ENCODE measurements at places on chromosomes 2 and 18. TPM values are rescaled to one million over a fixed set of nuclear protein-coding genes. Genes with fewer than 3 reads are reported as not detected.
A peak's percentile ranks its signal among the peaks of the same experiment; 100 is the strongest.

GRCh38 chr2:222745836-222746559 lies 74.5 kb downstream of the MOGAT1 start:
- no peak for DNase-seq
- H3K36me3 ChIP-seq, result peaks cover 4% of the 10 kb centered on the region
- no peak overlapping the region for H3K4me3 ChIP-seq
- no peak overlapping the region for H3K27ac ChIP-seq
- H3K27me3 ChIP-seq, result peaks cover 20% of the 10 kb centered on the region

GRCh38 chr18:75497576-75498235 lies 70.2 kb upstream of the SMIM21 start:
- H3K27ac ChIP-seq, result no peak overlapping the region
- DNase-seq, result no peak
- peaks cover 40% of the 10 kb centered on the region for H3K27me3 ChIP-seq

- DNase-seq, result no peak
- H3K36me3 ChIP-seq, result peaks cover 46% of the 10 kb centered on the region
- H3K27me3 ChIP-seq, result no peaks in the 10 kb centered on the region
- H3K4me3 ChIP-seq, result no peak overlapping the region
- H3K27ac ChIP-seq, result no peak overlapping the region
Measured at GRCh38 chr18:58682429-58683069, 11.3 kb downstream of the MALT1 start.

ECEL1 gene
- total RNA-seq, result not detected

HJURP gene
- 145 TPM for total RNA-seq

- no peaks in the 10 kb centered on the region for H3K4me1 ChIP-seq
- H3K27ac ChIP-seq, result no peak overlapping the region
- no peak overlapping the region for H3K4me3 ChIP-seq
- DNase-seq, result no peak
- H3K36me3 ChIP-seq, result no peaks in the 10 kb centered on the region
- no peaks in the 10 kb centered on the region for H3K27me3 ChIP-seq
Measured at GRCh38 chr2:104163611-104164130, 690.2 kb upstream of the POU3F3 start.

DNA sequence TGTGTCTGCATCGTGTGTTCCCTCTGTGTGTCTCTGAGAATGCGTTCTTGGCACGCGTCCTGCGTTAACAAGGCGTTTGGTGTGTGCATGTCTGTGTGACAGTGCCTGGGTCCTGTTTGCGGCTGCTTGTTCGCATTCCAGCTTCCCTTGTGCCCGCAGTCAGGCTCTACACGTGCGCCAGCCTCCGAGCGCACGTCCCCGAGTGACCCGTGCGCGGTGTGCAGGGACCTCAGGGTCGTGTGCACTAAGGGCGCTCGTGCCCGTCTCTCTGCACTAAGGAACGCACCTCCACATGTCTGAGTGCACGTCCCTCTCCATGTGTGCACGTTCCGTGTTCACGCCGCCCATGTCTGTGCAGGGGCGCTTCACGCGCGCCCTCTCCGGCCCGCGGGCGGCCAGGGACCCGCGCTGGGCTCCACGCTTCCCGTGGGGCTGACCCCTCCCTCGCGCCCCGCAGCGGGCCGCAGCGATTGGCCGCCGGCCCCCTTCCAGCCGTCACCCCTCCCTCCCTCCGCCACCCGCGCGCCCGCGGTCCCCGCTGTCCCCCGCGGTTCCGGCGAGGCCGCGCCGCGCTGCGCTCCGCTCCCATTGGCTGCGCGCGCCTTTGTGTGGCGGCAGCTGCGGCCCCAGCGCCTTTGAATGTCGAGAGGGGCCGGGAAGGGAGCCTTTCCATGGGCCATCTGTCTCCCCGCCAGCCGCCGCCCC lies 229.4 kb downstream of the HAUS1 start:
- H3K4me3 ChIP-seq, result peak overlapping the region; percentile 52
- peaks cover 87% of the 10 kb centered on the region for H3K27me3 ChIP-seq
- H3K4me1 ChIP-seq, result peaks cover 31% of the 10 kb centered on the region

FOXD4L1 gene
- 0.47 TPM for total RNA-seq

DNA sequence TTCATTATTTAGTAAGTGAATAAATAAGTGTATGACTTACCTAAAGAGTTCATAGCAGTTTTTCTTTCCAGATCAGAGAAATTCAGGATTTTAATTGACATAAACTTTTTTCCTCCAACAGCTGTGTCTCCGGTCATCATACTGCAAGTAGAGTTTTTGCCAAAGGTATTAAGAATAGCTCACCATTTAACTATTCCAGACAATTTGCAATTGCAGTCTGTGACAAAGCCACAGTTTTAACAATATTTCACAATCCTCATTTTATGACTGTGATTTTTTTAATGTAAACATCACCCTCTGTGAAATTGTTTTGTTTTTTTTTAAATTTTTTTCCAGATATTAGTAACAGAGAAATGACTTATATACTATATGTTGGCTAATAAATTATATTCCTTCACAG lies 199.1 kb downstream of the TRIB2 start:
- DNase-seq, result no peak
- H3K4me1 ChIP-seq, result no peaks in the 10 kb centered on the region
- H3K27me3 ChIP-seq, result peaks cover 23% of the 10 kb centered on the region
- H3K4me3 ChIP-seq, result no peak overlapping the region
